GM04504 (cell line): ENCODE measurements at places on chromosomes 16 and 17.

DNA sequence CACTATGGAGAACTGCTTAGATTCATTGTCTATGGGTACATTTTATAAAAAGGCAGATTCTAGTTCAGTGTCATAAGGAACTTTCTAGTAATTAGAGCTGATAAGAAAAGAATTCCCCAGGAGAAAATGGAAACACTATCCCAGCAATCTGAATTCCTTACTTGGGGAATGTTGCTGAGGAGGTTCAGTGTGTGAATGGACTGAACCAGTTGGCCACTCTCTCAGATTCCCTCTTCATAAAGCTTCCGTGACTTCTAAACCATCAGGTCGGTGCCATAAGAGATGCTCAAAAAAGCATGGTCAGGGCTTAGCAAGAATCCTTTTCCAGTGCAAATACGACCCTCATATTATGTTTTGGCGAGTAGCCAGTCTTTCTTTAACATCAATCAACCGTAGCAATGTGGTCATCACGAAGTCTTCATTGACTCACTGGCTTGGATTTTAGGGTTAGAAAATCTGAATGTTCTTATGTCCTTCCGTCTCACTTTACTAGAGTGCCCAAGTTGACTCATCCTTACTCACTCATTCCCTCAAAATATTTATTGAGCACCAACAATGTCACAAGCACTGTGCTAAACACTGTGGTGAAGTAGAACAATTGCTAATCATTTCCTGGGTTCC, 102.7 kb upstream of the HLF start:
- no peak for DNase-seq

GRCh38 chr17:47295874-47296255, 27.9 kb upstream of the EFCAB13 start:
- no peak for DNase-seq

DNA sequence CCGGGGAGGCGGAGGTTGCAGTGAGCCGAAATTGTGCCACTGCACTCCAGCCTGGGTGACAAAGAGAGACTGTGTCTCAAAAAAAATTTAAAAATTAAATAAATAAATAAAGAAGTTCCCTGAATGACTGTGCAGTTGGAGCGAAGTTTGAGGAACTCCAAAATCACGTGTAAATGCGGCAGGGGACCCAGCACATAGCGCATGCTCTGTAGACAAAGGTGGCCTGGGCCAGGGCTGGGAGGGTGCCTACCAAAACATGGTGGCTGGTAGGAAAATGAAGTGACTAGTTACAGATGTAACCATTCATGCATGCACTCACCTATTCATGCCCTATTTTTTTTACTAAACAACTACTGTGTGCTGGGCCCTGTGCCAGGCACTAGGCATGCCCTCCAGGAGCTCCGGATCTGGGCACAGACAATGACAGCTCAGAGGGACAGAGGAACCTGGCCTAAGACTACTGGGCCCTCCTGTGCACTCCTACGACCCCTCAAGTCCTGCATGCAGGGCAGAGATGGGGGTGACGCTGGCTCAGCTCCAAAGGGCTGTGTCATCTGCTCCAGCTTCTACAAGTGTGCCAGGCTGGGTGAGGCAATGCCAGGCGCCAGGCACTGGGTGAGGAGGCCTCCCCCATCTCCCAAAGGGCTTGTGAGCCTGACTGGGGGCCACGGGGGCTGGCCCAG, 65.3 kb downstream of the RMI2 start:
- no peak for DNase-seq

- no peak for DNase-seq
Measured at GRCh38 chr16:88558457-88559442, 11.5 kb upstream of the ZC3H18 start.

DNA sequence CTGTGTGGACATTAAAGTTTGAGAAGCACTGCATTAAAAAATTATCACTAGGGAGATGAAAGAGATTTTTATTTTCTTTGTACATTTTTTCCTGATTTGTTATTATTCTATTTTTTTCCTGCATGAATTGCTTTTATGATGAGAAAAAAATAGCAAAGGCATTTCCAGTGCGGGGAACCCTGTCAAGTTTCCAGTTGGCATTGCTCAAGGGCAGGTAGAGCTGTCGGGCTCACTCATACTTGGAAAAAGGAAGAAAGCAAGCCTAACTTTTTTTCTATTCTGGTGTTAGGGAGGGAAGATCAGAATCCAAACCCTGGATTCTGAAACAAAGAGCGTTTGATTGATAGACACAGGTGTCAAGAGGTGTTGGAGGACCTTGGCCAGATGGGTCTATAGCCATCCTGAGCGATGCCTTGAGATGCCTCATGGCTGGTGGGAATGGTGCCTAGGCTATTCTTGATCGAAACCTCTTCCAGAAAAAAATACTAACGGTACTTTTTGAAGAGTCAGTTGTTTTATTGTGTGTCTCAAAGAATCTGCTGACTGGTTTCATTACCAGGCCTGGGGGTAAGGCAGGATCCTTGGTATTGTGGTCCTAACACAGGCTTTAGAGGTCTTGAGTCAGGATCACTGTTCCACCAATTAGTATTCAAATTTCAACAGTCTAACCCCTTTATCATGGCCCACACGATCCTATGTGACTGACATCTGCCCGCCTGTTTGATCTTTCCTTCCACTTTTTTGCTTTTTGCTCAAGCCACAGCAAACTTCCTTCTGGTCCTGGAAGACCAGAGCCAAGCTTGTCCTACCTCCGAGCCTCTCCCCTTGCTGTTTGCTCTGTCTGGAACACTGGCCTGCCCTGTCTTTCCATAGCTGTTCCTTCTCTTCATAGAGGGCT, 20.1 kb downstream of the SNX29 start:
- no peak for DNase-seq

DNA sequence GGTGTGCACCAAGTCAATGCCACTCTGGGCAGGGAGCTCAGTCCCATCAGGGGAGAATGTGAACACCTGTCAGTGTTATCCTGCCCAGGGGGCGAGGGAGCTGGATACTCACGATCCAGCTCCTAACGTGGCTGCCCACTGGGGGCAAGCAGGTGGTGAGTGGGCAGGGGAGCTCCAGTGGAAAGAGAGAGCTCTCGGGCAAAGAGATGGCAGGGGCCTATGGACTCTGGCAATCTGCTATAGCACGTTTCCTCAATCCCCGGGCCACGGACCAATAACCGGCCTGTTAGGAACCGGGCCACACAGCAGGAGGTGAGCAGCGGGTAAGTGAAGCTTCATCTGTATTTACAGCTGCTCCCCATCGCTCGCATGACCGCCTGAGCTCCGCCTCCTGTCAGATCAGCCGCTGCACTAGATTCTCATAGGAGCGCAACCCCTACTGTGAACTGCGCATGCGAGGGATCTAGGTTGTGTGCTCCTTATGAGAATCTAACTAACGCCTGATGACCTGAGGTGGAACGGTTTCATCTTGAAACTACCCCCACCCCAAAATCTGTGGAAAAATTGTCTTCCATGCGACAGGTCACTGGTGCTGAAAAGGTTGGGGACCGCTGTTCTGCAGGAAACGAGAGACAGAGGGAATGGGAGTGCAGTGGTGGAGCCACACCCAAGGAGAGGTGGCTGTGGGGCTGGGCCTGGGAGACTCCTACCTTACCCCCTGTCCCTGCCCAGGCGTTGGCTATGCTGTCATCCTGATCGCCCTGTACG, 15.6 kb downstream of the SLC6A2 start:
- DNase-seq = no peak

DNA sequence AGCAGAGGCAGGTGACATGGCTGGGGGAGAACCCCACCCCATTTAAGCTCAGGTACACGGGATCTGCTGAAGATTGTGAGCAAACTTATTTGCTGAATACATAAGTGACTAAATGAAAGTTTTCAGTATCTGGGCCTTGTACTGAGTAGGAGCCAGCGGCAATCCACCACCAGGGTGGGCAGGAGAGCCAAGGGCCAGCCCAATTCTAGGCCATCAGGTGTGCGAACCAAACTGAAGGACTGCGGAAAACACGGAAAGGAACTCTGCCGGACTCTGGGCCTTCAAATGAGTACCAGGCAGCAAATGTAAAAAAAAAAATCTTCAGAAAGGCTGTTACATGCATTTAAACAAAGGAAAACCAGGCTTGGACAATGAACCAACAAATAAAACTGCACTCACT, 19.7 kb downstream of the ARHGAP17 start:
- DNase-seq = no peak

DNA sequence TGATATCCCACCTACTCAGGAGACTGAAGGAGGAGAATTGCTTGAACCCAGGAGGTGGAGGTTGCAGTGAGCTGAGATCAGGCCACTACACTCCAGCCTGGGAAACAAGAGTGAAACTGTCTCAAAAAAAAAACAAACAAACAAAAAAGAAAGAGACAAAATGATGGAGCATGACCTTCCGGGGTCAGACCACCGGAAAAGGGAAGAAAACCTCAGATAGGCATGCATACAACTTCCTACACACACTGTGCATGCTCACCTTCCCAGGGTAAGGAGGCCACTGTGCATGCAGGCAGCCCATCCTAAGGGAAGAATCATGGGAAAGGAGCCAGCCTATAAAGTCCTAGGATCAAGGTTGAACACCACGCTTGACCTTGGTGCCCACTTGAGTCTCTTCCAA, 9.6 kb upstream of the MAPK3 start:
- no peak for DNase-seq

DNA sequence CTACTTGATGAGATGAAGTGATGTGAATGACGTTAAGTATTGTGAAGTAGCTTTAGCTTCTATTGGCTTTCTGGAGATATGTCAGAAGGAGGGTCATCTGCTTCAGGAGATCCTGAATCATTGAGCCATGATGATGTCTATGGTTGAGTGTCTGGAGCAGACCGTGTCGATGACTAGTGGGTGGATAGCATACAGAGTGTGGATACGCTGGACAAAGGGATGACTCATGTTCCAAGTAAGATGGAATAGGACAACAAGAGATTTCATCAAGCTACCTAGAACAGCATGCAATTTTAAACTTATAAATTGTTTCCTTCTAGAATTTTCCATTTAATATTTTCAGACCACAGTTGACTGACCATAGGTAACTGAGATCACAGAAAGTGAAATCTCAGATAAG, 116.1 kb upstream of the RBBP6 start:
- DNase-seq = no peak

DNA sequence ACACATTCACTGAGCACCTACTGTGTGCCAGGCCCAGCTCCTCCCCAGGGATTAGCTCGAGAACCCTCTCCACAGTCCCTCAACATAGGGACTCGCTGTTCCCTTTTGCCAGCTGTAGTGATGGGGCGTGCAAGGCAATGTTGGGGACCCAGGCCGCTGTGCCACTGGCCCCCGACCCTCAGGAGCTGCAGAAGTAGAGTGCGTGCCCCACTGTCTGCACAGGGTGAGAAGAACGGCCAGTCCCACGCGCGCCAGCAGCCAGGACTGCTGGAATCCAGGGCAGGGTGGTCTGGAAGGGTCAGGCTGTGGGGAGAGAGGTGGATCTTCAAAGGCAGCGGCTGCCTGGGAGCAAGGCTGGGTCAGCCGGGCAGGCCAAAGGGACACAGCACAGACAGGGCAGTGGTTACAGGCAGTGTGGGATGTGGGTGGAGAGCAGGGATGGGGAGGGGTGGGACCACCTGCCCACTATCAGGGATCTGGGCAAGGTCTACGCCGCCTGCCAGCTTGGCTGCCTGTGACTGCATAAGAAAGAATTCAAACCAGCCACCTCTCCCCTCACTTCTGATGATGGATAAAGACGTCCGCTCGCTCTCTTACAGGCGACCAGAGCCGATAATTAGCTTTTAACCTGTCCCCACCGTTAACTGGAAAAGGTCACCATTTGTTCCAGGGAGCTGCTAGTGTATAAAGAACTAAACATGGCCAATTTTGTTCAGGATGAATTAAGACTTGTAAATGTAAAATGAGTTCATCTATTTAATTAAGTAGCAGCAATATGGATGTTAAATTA, 86.7 kb upstream of the GSE1 start:
- DNase-seq = no peak

DNA sequence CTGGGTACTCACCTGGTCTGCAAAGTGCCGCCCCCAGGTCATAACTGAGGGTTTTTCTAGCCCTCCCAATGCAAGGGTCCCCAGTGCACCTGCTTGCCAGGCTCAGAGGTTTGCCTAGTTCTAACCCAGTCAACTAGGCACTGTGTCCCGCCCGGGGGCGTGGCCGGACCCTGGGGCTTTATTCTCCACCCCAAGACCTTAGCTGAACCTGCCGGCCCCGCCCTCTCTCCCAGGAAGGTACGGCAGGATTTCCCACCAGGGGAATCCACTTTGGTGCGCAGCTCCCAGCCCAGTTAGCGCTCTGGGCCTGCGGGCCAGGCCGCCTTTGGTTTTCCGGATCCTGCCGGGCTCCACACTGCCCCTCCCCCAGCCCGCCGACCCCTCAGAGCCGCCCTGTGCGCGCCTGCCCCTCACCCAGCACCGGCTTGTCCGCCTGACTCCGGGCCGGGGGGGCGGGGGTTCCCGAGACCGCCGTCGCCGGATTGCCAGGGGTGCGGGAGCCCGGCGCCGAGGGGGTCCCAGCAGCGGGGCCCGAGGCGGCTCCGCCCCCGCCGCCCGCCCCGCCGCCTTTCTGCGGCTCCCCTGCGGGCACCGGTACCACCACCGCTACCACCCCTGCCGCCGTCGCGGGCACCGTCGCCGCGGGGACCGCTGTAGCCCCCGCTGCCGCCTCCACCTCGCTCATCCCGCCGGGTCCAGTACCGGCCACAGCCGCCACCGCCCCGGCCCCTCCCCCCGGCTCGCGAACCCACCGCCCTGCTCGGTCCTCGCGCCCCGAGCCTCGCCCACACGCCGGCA, 424 bp downstream of the YBX2 start:
- no peak for DNase-seq

DNA sequence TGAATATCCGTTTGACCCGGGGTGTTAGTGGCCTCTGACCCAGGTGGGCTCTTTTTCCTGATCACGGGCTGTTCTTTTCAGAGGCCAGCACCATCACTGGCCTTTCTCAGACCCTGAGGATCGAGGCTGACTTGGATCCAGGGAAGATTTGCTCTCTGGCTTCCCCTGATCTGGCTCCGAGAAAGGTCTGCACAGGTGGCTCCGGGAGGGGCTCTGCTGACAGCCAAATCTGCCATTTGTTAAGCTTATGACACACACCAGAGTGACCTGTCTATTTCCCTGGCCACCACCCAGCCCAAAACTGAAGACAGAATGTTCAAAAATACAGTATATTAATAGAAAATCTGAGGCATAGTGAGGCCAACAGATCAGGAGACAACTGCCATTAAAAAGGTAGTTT, 221.8 kb upstream of the TNRC6C start:
- no peak for DNase-seq

DNA sequence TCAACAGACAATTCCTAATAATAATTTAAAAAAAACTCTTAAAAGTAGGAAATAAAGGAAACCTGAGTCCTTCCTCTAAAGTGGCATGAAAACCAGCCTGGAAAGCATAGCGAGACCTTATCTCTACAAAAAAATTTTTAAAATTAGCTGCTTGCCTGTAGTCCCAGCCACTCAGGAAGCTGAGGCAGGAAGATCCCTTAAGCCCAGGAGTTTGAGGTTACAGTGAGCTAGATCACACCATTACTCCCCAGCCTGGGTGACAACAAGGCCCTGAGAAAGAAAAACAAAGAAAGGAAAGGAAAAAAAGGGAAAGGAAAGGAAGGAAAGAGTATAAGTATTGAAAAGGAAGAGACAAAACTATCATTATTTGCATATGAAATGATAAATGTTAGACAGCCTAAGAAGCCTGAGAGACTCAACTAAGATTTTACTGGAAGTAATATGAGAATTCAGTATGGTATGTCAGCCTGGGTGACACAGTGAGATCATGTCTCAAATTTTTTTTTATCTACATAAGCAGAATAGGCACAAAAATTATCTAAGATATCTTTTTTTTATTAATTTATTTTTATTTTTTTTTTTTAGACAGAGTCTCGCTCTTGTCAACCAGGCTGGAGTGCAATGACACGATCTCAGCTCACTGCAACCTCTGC, 113.0 kb downstream of the GOSR1 start:
- DNase-seq = no peak
